Progenitor cell of endocrine pancreas (in vitro differentiated cells): ENCODE measurements at places on chromosomes 12 and 14.

DNA sequence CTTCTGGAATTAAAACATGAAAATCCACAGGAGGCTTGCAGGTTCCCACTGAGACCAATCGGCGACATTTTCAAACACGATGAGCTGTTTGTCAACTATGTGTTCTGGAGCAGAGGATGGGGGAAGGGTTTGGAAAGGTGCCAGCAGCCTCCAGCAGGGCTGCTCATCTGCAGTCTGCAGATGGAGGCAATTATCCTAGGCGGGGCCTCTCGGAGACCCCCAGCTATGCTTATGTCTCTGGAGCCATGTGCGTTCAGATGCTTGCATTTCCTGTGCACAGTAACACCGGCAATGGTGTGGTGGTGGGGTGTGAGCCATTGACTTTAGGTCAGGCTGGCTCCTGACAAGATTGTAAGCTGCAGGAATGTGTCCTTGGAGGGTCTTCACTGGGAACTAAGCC lies 51.7 kb downstream of the RPH3A start:
- DNase-seq, result no peak

DNA sequence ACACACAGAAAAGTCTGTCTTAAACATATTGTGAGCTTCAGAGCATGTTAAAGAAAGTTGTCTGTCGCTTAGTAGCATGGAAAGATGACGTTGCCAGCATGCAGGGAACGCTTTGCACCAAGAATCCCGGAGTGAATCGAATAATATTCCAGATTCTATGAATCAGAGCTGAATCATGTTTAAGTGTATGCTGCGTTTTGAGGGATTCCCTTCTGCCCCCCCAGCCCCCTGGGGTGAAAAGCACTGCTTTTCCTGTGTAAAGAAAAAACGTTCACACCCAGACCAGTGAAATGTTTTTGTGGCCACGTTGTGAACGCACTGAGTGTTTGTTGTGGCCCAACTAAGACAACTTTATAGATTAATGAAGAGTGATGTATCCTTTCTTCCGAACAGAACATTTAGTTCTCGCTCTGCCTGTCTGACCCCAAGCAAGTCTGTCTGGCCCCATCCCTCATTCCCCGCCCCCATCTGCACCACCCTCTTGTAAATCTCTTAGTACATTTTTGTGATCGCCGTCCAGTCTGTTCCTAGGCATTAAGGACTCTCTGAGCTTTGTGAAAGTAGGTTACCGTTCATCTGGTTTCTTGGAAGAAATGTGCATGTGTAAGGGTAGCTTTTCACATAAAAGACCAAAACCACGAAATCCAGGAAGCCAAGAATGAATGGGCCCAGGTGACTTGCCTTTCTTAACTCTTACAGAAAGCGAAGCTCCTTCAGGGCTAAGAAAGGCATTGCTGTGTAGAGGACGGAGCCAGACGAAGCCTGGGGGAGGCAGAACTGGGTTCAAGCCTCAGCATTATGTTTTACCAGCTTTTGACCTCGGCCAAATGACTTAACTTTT lies 103.0 kb downstream of the SAMD4A start:
- no peak for DNase-seq

DNA sequence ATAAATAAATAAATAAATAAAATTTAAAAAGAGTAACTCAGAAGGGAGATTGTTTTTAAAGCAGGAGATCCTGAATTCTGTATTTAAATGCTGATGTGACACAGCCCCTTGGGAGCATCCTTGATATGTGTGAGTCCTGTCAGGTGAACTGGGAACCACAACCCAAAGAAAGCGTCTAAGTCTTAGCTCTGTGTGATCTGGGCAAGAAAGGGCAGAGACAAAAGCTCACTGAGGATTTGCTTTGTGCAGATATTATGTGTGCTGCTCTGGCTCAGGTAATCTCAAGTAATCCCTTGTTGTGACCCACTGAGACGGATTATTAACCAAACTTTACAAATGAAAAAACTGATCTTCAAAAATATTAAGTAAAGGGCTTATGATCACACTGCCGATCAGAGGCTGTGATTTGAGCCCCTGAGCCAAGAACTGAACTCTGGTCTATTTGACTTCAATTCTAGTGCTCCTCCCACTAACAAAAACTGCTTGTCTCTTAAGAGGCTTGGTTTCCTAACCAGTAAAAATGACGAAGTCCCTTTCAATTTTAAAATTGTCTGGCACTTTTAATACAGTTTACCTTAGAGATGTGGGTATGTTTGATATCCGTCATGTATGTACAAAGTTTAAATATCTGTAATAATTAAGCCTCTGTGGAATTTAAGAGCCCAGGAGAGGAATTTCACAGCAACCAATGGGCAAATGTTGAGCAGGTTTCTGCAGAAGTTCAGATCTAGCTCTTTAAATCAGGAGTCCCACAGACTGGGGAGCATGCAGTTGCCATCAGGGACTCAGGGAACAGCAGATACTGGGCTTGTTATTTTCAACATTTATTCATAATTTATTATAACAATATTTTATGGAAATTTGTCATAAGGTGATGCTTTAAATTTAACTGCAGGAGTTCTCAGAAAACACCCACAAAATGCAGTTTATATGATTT lies 46.1 kb downstream of the CPM start:
- no peak for DNase-seq

- DNase-seq, result no peak
Measured at GRCh38 chr14:48973151-48973550, 613.0 kb downstream of the RPS29 start.

DNA sequence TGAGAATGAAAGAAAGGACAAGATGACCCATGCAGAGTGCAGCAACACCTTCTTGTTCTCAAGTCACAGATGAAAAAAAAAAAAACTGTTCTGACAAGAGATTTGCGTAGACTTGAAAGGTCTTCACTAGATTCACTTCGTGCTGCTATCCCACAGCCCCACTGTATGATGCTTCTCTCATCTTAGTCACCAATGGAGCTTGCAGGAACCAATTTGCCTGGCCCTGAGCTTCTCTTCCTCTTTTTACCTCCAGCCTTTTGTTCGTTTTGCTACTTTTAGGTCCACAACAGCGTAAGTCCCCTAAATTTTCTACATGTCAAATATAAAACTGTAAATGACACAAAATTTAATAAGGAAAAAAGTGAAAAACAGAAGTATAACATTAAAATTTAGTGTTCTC lies 107.9 kb upstream of the NAP1L1 start:
- no peak for DNase-seq

DNA sequence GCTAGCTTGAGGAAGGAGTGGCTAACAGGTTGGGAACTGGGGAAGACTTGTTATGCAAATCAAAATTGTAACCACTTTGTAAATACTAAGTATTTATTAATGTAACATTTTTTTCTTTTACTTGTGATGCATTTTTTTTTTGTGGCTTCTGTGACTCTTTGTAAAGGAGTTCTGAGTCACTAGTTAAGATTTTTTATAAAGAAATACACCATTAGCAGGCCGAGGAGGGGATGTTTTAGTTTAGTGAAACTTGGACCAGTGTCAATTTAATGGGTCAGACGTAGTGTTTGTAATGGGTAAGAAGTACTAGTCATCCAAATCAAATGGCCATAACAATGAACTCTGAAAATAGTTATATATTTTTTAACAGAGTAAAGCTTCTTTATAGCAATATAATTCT lies 43.1 kb downstream of the AKAP6 start:
- DNase-seq, result no peak

- DNase-seq, result no peak
Measured at GRCh38 chr12:14664434-14665023, 31.9 kb downstream of the GUCY2C start.

DNA sequence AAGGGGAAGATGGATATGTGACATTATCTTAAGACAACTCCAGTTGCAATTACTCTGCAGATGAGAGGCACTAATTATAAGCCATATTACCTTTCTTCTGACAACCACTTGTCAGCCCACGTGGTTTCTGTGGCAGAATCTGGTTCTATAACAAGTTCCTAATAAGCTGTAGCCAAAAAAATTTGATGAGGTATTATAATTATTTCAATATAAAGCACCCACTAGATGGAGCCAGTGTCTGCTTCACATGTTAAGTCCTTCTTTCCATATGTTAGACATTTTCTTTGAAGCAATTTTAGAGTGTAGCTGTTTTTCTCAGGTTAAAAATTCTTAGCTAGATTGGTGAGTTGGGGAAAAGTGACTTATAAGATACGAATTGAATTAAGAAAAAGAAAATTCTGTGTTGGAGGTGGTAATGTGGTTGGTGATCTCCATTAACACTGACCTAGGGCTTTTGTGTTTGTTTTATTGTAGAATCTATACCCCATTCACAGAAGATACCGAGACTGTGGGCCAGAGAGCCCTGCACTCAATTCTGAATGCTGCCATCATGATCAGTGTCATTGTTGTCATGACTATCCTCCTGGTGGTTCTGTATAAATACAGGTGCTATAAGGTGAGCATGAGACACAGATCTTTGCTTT lies 36.9 kb downstream of the PSEN1 start:
- no peak for DNase-seq

- no peak for DNase-seq
Measured at GRCh38 chr12:120225852-120226640, 25.1 kb upstream of the RPLP0 start.

DNA sequence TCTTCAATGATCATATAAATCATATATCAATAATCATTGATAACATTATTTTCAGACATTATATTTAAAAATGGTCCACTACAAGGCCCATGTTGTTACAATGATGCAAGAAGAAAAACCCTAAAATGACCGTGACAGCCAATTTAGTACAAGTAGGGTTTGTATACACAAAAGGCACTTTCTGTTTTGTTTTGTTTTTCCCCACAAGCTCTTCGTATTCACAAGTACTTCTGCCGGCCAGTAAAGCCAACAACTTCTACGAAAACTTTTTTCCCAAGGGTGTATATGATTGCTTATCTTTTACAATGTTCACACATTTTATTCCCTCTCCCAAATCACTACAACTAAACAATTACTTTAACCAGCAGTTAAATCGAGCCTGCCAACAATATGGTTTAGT lies 9.6 kb downstream of the PTPRB start:
- DNase-seq, result no peak

- no peak for DNase-seq
Measured at GRCh38 chr14:55125403-55125802, 3.6 kb upstream of the LGALS3 start.

DNA sequence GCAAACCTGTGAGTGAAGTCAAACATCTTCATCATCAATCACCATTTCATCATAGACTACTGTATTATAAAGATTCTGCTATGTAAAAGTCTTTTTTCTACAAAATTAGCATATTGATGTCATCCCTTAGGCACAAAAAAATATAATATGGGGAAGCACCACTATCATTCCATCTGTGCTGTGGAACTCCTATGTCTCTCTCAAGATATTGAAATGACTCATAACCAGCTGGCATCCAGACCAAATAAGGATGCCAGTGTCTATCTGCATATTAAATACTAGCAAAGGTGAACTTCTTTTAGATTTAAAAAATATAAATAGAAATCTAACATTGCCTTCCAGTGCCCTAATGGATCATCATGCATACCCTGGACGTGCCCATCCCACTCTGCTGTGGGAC lies 17.9 kb upstream of the DCAF5 start:
- DNase-seq, result no peak

DNA sequence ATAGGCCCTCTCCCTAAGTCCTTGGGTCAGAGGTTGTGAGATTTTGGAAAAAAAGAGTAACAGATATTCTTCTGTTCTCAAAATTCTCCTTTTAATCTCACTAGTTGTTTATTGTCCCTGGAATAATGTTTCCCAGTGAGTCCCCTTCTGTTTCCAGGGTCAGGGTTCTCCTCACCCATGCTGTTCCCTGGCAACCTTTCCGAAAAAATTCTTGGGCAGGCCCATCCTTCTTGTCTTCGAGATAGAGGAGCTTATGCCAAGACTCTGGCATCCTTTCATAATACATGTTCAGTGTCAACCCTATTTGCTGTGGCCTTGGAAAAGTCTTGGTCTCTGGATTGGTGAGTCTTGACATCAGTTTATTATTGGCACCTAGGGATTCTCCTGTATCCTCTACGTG lies 212.4 kb upstream of the FAR2 start:
- no peak for DNase-seq

- DNase-seq, result no peak
Measured at GRCh38 chr14:33349871-33350270, 411.2 kb downstream of the NPAS3 start.

- no peak for DNase-seq
Measured at GRCh38 chr14:74402401-74403251, 23.4 kb downstream of the SYNDIG1L start.

DNA sequence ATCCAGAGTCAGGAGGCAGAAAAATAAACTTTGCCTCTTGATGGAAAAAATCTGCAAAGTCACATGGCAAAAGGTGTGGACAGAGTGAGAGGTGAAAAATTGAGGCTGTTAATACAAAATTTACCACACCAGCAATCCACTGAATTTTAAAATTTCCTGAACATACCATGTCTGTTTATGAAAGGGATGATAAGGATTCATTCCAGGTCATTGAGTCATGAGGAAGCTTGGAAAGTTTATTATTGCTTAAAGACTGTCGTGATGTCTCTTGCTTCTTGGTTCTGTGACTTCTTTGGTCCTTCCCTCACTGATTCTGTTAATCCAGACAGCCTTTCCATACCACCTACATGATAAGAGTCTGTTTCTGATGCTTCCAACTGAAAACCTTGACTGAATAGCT lies 73.2 kb downstream of the TTC6 start:
- no peak for DNase-seq

- no peak for DNase-seq
Measured at GRCh38 chr14:97058074-97058467, 260.9 kb downstream of the VRK1 start.

GRCh38 chr14:74492776-74493342 lies at the start of gene NPC2:
Gene NPC2, minus strand, starts transcription at chr14:74493305. Its CDS starts 31 bp downstream, at chr14:74493274.
- DNase-seq, result no peak

DNA sequence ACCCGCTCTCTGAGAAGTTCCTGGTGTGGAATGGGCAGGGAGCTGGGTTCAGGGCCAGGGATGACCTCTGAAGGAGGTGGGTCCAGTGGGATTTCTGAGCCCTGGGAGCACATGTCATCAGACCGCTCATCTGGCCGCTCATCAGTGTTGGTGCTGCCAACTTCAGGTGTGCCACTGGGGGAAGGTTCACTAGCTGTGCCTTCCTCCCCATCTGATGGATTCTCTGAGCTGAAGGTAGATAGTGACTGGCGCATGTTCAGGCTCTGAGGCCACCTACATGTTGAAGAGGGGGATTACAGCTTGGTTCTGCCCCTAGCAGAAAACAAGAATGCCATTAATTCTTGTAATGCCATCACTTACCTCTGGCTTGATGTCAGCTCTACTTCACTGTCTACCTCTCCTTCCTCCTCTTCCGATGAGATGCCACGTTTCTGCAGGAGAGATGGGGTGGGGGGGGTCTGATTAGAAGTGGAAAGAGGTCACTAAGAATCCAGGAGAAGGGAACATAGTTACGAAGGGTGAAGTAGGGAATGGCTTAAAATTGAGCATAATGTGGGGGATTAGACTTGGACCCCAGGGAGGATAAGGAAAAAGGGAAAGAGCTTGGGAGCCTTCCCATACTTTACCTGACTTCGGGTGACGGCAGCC lies 17.2 kb downstream of the MAP3K12 start:
- DNase-seq, result no peak

- DNase-seq, result no peak
Measured at GRCh38 chr12:75205558-75205957, 4.1 kb downstream of the KCNC2 start.

- no peak for DNase-seq
Measured at GRCh38 chr12:105445649-105446048, 115.2 kb downstream of the C12orf75 start.

GRCh38 chr12:68538726-68539614 lies 71.7 kb upstream of the RAP1B start:
- DNase-seq, result no peak
